ENCODE measurements at places on chromosomes 16 and 17. TPM values are rescaled to one million over a fixed set of nuclear protein-coding genes. Genes with fewer than 3 reads are reported as not detected.

The HOXB3 gene
- 2.5 TPM for total RNA-seq

The KREMEN2 gene
- 0.18 TPM for total RNA-seq

The ALDH3A1 gene
- total RNA-seq, result not detected

The TERB1 gene
- total RNA-seq, result not detected

The DDX28 gene
- total RNA-seq, result 28.4 TPM

The DRG2 gene
- total RNA-seq, result 69.2 TPM

The SYNGR3 gene
- 26.3 TPM for total RNA-seq

The EVI2A gene
- total RNA-seq, result 47.9 TPM

DNA sequence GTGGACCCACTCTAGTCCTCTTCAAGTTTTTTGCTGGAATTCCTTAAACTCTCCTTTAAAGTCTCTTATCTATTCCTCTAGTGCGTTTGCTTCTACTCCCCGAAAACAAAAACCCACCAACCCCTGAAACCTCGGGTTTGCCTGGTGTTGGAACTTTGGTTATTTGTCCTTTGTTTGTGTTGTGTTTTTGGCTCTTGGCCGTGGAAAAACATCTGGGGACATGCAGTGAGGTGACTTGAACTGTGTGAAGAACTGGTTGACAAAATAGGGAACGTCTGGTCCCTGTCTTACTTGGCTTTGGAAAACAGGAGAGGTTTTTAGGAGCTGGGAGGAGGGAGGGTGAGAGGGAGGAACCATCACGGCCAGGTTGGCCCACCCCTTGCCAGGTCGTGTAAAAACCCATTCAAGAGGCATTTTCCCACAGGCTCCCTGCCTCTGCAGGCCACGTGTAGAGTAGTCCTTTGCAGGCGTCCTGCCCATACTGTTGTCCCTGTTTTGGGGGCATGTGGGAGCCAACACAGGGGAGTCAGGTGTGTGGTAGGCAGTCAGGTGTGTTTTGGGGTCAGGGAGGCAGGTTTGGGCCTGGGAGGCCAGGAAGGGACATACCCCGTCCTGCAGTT lies 169.3 kb downstream of the RAB11FIP4 start:
- DNase-seq, result no peak

GRCh38 chr17:47735536-47736011 lies 2.5 kb downstream of the TBX21 start:
- DNase-seq, result no peak

GRCh38 chr16:49647673-49648072 lies 208.2 kb downstream of the ZNF423 start:
- DNase-seq, result no peak

DNA sequence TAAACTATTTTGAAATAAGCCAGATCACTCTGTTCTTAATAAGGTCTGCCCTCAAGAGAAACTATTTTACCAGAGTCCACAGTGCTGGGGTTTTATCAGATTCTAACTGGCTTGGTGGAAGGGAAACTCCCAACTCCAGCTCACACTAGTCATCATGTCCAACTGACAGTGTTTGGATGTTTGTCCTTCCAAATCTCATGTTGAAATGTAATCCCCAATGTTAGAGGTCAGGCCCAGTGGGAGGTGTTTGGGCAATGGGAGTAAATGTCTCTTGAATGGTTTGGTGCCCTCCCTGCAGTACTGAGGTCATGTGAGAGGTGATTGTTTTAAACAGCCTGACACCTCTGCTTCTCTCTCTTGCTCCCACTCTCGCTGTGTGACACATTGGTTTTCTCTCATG lies 1301.0 kb upstream of the CDH8 start:
- DNase-seq, result no peak
